Ureter (tissue), 1 donor: ENCODE measurements at places on chromosomes 2 and 18.

DNA sequence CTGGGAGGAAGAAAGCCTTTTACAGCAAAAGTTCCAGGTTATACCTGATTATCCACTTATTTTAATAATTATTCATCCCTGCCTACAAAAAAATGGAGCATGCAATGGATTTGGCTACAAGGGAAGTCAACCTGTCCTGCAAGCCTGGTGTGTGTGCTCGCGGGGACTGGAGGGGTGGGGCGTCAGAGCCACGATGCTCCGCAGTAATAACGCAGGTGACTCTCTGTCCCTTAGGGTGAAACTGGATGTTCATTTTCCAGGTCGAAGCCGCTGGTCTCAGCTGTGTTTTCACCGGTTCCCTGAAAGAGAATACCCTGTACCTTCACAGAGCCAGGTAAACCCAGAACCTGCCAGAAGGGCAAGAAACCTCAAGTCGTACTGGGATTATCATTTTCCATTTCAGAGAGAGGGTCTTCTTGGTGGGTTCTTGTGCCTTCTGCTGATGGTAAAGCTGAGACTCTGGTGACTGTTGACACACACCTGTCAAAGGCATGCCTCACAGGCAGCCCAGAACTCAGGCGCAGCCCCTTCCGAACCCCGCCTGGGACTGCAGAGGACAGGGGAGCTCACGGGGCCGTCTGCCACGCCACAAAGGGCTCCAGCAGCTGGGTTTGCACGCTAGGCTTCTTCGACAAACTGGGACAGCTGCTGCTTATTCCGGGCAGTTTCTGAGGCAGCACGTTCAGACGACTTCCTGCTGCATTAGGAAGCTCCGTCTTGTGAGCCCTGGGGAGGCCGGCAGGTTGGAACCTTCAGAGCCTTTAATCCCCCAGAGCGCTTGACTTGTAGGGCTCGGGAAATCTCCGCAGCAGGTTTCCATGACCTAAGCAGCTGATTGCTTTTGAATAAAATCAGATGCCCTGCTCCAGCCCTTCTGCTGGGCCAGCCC lies 58.6 kb downstream of the KCNG2 start:
- peak; percentile 43 for DNase-seq

DNA sequence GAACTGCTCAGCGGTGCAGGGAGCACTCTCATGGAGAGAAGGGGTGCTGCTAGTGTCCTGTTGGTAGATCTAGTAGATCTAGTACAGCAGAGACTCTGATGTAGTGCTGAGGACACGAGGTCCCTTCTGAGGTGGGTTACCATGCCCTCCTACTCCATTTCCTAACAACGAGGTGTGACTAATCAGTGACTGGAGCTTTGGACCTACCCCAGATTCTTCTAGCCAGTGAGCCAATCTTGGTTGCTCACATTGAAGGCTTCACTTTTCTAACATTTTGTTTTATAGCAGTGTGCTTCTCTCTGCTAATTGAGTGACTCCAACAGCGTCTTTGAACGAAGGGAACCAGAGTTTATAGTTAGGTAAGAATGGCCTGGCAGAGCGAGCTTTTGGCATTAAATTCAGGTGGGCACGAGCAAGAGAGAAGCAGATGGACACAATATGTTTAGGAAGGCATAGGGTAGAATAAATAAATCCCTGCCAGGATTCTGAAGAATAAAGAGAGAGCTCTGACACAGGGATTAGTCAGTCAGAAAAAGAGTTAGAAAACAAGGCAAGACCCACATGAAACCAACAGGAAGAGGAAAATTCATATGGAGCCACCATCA lies 306.0 kb upstream of the RAB12 start:
- DNase-seq = no peak

GRCh38 chr2:73031725-73032701 lies 39.5 kb downstream of the SFXN5 start:
- no peak for DNase-seq

DNA sequence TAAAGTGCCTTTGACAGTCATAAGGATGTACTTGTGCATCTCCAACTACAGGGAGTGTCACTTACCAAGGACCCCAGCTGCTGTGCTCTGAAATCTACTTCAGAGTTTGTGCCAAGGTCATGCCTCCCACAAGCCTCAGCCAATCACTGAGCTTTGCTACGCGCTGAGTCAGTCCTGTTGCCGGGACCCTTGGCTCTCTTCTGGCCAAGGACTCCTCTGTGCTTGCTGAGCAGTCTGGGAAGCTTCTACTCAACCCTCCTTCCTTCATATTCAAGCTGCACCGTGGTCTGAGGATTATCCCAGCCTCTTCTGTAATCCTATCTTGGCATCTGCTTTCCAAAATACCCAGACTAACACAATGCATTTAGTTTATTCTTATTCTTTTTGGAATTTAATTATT lies 398.9 kb upstream of the FANCL start:
- no peak for DNase-seq

GRCh38 chr2:17058772-17059402 lies 393.3 kb upstream of the CYRIA start:
- DNase-seq = no peak

DNA sequence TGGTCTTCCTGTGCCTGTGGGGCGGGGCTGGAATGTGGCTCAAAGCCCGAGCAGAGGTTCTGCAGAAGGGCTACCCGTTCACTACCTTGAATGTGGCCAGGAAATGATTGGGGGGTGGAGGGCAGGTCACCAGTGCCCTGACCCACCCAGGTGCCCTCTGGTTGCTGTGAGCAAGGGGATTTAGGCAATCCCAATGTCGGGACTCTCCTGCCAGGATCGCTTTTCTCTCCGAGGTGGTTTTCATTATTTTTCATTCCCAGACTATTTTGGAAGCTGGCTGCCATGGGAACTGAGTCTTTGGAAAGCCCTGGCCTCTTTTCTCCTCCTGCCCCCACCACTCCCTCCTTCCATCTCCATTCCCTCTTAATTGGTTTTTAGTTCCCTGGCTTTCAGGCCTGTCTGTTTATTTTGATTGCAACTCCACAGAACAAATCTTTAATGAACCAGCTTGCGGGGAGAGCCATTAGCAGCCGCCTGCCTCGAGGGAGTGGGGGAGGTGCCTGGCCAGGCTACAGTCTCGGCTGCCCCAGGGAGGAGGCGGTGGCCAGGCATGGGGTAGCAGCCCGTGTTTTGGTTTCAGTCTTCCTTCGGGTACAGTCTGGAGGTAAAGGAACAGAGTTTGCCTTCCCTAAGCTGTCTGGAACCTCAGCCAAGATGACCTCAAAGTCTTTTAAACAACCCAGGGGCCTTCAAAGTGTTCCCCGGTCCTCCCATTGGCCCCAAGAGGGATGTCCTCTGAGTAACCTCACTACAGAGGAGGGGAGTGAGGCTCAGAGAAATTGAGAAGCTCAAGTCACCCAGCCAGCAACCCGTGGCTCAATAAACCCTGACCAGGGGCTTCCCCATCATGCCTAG lies 114.4 kb upstream of the HAAO start:
- peak; percentile 69 for DNase-seq

DNA sequence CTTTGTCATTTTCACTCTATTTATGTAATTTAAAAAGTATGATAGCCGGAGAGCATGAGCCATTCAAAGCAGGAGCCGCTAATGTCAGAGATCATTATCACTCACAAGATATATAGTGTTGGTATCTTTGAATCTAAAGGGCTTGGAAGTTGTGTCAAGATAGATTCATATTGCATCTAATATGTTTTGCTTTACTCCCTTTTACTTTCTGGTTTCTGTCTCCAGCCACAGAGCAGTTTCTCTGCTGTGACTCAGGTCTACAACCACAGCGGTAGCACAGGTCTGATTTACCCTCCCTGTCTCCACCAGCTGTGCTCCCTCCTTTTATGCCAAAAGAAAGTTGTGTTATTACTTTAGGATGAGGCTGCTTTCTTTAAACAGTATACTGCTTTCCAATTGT lies 424.0 kb downstream of the ARHGAP15 start:
- DNase-seq = no peak

- peak; percentile 41 for DNase-seq
Observed at GRCh38 chr2:241929551-241930490, 60.3 kb downstream of the RTP5 start.

GRCh38 chr2:29446847-29447246 lies 331.6 kb downstream of the CLIP4 start:
- no peak for DNase-seq

GRCh38 chr18:52451851-52452250 lies 111.9 kb downstream of the DCC start:
- no peak for DNase-seq

- DNase-seq = no peak
Observed at GRCh38 chr2:164151522-164151921, 415.7 kb upstream of the FIGN start.

DNA sequence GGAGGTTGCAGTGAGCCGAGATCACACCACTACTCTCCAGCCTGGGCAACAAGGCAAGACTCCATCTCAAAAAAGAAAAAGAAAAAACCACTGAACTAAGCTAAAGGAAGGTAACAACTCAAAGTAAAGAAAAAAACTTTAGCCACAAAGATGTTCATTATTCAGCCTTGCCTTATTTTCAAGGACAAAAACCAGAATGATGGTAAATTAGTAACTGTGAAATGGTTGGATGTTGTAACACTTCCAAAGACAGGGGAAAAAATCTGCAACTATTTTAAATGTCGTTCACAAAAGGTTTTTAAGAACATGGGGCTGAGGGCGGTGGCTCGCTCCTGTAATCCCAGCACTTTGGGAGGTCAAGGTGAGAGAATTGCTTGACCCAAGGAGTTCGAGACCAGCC lies 10.1 kb downstream of the ADAM17 start:
- no peak for DNase-seq

- no peak for DNase-seq
Observed at GRCh38 chr2:55547001-55547400, 27.5 kb downstream of the CFAP36 start.

GRCh38 chr2:171895786-171896185 lies 1.7 kb upstream of the SLC25A12 start:
- no peak for DNase-seq

- no peak for DNase-seq
Observed at GRCh38 chr18:394987-395362, 105.5 kb downstream of the COLEC12 start.
